ENCODE measurements at places on chromosomes 1 and 21.

GRCh38 chr1:156740237-156740740, 599 bp downstream of the MRPL24 start:
- no peak for DNase-seq

GRCh38 chr1:109816975-109817535, 53.3 kb upstream of the EPS8L3 start:
- no peak for DNase-seq

DNA sequence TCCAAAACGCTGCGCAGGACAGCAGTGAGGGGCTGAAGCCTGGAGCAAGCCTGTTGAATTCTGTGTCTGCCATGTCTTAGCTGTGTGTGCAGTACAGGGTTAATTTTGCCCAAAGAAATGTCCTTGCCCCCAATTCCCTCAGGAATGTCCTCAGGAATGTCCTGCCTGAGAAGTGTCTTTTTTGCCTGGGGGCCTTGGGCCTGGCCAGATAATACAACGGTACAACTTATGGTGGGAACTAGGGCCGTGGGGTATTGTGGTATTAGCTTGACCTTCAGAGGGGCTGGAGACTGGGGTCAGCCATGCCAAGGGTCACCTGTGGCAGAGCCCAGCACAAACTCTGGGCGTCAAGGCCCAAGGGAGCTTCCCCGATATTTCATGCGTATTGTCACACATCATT, 107.7 kb downstream of the AJAP1 start:
- no peak for DNase-seq

GRCh38 chr1:51263147-51263877, 27.2 kb downstream of the RNF11 start:
- no peak for DNase-seq

DNA sequence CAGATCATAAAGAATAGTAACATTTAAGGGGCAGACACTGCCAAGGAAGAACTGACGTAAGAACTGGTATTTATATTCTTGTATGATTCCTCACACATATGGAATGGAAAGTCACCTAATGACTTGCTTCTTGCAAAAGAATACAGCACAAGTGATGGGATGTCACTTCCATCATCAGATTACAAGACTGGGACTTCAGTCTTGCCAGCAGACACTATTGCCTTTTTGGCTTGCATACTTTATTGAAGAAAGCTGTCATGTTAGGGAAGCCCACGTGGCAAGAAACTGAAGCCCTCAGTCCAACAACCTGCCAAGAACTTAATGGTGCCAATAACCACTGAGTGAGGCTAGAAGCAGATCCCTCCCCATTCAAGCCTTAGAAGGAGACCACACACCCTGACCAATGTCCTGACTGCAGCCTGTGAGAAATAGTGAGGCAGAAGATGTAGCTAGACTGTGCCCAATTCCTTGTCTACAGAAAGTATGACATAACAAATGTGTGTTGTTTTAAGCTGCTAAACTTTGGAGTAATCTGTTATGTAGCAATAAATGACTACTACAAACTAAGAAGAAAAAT, 12.0 kb downstream of the EGLN1 start:
- DNase-seq: no peak

- no peak for DNase-seq
These were observed 148.6 kb downstream of the NPHP4 start for GRCh38 chr1:5843521-5844096.

DNA sequence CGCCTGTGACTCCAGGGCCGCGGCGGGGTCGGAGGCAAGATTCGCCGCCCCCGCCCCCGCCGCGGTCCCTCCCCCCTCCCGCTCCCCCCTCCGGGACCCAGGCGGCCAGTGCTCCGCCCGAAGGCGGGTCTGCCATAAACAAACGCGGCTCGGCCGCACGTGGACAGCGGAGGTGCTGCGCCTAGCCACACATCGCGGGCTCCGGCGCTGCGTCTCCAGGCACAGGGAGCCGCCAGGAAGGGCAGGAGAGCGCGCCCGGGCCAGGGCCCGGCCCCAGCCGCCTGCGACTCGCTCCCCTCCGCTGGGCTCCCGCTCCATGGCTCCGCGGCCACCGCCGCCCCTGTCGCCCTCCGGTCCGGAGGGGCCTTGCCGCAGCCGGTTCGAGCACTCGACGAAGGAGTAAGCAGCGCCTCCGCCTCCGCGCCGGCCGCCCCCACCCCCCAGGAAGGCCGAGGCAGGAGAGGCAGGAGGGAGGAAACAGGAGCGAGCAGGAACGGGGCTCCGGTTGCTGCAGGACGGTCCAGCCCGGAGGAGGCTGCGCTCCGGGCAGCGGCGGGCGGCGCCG, at the start of gene SIM2:
TSS of gene SIM2 (plus strand) at position 135 of the 565 bp plus-strand sequence. CDS start 632 bp downstream, outside the sequence.
- DNase-seq: no peak

DNA sequence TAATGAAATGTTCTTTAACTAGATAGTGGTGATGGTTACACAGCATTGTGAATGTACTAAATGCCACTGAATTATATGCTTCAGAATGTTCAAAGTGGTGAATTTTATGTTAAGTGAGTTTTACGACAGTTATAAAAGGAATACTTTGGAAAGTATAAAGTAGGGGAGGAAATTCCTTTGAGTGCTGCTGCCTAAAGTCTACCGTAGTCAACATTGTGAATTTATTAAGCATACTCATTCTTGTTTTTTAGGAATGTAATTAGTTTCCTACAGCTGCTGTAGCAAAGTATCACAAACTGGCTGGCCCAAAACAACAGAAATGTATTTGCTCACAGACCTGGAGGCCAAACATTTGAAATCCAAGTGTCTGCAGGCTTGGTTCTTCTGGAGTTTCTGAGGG, 73.0 kb downstream of the SWT1 start:
- no peak for DNase-seq

GRCh38 chr21:44802396-44803153, 955 bp upstream of the UBE2G2 start:
- no peak for DNase-seq

DNA sequence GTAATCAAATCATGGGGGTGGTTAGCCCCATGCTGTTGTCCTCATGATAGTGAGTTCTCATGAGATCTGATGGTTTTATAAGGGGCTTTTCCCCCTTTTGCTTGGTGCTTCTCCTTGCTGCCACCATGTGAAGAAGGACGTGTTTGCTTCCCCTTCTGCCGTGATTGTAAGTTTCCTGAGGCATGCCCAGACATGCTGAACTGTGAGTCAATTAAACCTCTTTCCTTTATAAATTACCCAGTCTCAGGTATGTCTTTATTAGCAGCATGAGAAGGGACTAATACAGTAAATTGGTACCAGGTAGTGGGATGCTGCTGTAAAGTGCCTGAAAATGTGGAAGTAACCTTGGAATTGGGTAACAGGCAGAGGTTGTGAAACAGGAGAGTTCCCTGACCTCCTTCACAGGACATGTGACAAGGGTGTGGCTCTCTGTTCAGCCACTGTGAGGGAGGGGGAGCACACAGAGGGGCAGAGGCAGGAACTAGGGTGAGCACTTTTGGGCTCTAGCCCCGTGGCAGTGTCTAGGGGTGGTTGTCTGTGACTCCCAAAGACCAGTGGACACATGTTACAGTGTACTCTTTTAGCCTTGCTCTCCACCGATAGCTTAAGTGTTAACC, 105.3 kb downstream of the BACH1 start:
- DNase-seq: no peak

DNA sequence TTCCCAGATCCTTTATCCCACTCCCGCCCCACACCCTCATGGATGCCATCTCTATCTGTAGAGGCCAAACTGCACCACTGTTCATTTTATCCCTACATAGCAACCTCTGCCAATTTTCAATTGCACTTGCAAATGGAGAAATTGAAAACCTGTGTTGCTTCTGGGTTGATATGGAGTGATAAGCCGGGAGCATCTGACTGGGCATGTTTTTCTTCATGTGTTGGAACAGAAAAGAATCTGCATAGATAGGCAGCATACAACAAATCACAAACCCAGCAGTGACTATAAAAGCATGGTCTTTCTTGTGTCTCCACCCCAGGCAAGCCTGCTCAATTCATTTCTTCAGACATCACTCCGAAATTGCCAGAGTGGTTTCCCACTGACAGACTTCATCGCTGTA, 608.8 kb upstream of the CAMK1G start:
- no peak for DNase-seq

- no peak for DNase-seq
These were observed 41.1 kb upstream of the IL19 start for GRCh38 chr1:206729507-206729906.

- DNase-seq: no peak
These were observed 163.6 kb downstream of the ST6GALNAC3 start for GRCh38 chr1:76238094-76238628.
